Memory B cell (primary cell): ENCODE measurements at places on chromosomes 13 and 19.
A peak's percentile ranks its signal among the peaks of the same experiment; 100 is the strongest.

GRCh38 chr19:4673726-4674125 lies 3.6 kb upstream of the MYDGF start:
- DNase-seq: no peak

- DNase-seq: no peak
Measured at GRCh38 chr13:51501592-51502152, 48.8 kb upstream of the INTS6 start.

DNA sequence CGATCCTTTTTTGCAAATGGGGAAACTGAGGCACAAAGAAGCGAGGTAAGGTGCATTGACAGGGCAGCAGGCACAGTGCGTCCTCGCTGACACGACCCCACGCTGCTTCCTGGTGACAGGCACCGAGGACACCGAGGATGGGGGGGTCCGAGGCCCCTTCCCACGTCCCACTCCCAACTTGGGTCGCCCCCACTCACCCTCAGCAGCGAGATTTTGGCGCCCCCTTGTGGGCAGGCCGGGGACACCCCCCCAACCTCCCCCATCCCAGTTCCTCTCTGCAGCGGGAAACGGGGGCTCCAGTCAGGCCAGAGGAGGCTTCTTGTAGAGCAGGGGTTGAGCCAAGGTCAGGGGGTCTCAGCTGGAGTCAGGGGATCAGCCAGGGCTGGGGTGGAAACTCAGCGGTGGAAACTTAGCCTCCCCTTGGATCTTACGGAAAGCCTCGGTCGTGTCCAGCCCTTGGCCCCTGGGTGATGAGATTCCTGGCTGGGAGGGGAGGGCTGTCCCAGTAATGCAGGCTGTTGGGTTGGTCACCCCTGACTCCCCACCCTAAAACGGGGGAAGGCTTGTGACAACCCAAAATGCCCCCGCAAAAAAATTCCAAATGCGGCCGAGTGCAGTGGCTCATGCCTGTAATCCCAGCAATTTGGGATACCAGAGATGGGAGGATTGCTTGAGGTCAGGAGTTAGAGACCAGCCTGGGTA lies 8.2 kb downstream of the SMIM24 start:
- DNase-seq: peak; percentile 22

- no peak for DNase-seq
Measured at GRCh38 chr13:97179501-97179900, 42.6 kb upstream of the MBNL2 start.

DNA sequence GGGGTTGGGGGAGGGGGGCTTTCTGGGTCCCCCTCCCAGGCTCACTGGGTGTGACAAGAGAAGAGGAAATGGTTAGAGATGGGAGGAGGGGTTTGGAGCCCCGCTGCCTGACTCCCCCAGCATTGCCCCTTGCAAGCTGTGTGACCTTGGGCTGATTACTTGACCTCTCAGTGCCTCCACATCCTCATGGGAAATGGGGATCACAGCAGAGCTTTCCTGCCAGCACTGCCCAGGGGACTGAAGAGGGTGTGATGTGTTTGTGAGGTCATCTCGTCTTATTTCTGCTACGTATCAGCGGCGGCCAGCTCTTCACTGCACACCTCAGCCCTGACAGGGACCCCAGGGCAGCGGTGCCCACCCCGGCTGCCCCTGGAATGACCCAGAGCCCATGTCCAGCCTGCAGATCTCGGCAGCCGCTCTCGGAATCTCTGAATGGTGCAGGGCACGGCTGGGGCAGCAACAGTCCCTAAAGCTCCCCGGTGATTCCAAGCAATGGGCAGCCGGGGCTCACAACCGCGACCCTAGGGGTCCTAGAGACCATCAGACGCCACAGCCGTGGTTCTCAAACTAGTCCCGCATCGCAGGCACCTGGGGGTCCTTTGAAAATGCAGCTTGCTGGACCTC lies 8.4 kb downstream of the PNMA8B start:
- DNase-seq: no peak

GRCh38 chr13:41411060-41411459 lies 46.3 kb upstream of the RGCC start:
- DNase-seq: no peak

DNA sequence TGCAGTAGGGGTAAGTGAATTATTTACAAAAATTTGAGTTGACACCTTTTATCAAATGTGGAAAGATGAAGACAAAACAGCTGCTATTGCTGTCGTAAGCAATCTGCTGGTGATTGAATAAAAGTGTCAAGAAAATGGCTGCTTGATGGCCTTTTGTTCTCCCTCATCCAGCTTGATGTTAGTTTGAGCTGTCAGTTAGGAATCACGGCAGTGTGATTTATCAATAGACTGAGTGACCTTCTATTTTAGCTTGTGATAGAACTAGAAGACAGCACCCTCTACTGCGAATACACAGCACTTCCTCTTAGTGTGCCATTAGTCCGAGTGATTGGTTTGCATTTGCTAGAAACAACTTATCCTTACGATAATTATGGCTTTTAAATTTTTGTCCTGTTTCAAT lies 76.3 kb downstream of the MZT1 start:
- no peak for DNase-seq

GRCh38 chr13:102983496-102983895 lies 82.7 kb downstream of the SLC10A2 start:
- DNase-seq: no peak

GRCh38 chr19:10000171-10000826 lies 10.0 kb downstream of the COL5A3 start:
- peak; percentile 24 for DNase-seq

DNA sequence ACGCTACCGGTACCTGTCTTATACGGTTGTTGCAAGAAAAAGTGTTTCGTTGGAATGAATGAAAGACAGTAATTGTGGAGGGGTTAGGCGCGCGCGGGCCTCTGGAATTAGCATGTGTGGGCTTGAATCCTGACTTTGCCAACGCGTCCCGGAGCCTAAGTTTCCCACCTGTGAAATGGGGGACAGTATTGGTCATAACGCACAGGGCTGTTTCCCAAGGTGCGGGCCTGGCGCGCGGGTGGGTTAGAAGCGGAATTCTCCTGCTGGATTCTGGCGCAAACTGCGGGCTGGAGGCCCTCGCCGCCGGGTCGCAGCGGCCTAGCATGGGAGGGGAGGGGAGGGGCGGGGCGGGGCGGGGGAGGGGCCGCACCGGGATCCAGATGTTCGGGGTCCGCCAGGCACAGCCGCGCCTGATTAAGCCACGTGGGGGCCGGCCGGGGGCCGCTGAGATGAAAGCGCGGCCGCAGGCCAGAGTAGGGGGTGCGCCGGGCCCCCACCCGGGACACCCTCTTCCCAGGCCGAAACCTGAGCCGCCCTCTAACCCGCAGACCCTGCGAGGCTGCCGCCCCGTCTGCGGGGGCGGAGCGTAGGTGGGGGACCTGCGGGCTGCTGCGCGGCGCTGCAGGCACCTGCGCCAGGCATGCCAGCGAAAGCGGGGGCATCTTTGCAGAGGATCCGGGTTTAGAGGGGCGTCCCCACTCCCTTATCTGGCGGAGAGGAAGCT lies 1.2 kb upstream of the TMEM59L start:
- no peak for DNase-seq

GRCh38 chr19:14005349-14006084 lies 603 bp downstream of the RFX1 start:
- DNase-seq: peak; percentile 97

GRCh38 chr13:46097015-46097414 lies 7.8 kb downstream of the CPB2 start:
- DNase-seq: no peak

DNA sequence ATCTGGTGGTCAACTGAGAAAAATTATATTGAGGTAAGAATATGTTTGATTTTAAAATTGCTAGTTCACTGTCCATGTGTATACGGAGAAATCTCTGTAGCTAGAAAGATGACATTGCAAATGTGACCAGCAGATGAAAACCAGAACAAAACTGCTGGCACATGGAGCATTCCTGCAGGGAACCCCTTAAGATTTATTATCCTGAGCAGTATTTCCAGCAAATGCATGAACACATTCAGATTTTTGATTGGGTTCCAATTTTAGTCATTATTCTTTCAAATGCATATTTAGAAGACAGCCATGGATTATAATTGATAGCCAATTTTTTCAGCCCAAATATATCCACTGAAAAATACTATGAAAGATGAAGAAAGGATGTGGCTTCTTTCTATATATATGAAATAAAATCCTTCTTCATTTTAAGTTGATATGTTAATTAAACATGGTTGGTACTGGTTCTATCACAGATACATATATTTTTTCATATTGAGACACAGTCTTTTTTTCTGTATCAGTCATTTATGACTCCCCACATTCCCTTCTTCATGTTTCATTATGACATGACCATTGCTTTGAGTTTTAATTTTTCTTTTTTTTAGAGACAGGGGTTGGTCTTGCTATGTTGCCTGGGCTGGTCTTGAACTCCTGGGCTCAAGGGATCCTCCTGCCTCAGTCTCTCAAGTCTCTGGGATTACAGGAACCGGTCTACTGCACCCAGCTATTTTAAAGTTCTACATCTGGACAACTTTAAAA lies 376.5 kb downstream of the KLF12 start:
- DNase-seq: no peak

GRCh38 chr19:18029617-18030338 lies 21.8 kb downstream of the ARRDC2 start:
- DNase-seq: no peak

DNA sequence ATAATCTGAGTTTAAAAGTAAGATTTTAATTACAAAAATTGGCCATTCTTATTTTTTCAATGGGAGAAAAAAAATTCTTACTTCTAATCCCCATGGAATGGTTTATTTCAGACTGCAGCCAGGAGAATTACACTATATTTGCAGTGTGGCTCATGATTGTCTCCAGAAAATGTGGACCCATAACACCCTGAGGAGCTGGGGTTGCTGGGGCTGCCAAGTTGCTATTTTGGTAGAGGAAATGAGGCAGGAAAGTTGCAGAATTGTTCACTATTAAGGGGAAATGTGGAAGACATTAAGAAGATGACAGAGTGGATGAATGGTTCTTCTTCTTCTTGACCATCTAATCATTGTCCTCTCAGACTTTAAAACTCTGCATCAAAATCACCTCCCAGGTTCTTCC lies 4.6 kb upstream of the SCEL start:
- DNase-seq: no peak

DNA sequence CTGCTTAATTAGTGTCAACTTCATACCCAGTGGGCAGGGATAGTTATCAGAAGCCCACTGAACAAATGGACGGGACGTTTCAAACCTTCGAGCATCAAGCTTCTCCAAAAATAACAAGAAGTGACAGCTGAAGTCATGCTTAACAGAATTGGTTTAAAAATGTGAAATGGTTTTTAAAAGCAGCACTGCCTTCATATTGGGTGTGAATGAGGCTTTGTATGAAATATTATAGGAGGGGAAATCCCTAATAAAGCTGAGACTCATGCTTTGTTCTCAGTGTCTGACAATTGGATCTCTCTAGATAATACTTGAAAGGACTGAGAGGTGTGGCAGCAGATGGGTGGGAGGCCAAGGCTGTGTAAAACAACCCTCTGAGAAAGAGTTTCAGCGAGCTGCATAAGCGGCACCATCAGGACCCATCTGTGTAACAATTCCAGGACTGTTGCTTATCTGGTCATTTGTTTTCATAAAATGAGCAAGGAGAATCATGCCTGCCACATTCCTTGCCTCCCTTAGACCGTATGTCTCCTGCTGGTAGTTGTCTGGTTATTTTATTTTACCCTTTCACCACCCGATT lies 667.7 kb downstream of the DIAPH3 start:
- no peak for DNase-seq

DNA sequence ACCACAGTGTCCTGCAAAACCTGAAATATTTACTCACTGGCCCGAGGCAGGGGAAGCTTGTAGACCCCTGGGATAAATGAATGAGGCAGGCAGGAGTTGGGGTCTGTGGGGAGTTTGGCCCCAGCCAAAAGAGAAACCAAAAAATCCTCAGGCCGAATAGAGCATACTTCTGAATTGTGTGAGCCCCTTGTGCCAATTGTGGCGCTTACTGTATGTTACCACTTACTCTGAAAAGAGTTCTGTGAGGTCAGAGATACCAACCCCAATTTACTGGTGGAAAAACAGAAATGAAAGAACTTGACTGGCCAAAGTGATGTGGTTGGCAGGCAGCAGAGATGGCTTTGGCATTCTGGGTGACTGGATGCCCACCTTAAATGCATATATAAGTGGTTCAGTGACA lies 6.9 kb downstream of the CARM1 start:
- DNase-seq: no peak

DNA sequence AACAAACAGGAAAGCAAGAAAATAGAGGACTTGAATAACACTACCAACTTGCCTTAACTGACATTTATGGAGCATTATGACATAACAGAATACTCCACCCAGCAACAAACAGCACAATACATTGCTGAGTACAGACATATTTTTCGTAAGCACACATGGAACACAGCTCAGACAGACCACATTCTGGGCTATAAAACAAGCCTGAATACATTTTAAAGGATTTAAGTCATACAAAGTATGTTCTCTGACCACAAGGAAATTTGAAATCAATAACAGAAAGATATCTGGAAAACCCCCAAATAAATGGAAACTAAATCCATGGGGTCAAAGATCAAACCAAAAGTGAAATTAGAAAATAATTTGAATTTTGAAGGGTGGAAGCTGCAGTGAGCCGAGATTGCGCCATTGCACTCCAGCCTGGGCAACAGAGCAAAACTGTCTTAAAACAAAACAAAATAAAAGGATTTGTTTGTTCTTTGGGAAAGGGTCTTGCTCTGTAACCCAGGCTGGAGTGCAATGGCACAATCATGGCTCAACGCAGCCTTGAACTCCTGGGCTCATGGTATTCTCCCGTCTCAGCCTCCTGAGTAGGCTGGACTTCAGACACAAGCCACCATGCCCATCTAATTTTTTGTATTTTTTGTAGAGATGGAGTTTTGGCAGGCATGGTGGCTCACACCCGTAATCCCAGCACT lies 5.6 kb downstream of the ZDHHC20 start:
- no peak for DNase-seq

DNA sequence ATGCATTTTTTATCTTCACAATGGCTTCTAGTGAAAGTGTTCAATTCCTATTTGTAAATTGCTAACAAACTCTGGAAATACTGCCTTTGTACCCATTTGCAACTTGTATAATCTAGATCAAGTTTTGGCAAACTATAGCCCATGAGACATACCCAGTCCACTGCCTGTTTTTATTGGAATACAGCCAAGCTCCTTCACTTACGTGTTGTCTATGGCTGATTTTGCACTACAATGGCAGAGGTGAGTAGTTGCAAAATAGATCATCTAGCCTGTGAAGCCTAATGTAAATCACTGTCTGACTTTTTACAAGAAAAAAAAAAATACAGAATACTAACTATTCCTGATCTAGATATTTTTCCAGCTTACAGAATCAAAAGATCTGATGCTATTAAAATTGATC lies 37.1 kb downstream of the DZIP1 start:
- DNase-seq: no peak

DNA sequence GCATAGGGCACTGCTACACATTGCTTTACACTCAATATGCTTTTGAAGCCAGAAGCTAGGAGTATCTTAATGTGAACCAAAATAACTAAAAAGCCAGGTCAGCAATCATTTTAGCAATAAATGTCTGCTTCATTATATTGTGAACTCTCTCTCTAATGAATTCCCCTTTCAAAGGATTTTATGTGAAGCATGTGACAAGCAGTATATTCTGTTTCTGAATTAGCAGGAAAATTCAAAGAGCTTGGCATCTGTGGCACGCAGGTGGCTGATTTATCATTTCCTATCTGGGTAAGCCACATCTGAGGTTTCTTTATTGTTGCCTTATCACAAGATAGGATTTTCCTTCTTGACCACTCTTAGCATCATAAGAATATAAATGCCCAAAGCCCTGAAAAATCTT lies 56.8 kb upstream of the KLF12 start:
- no peak for DNase-seq

GRCh38 chr13:28684257-28684656 lies 25.3 kb downstream of the POMP start:
- DNase-seq: no peak
